ENCODE measurements at places on chromosomes 5 and 9.
A peak's percentile ranks its signal among the peaks of the same experiment; 100 is the strongest.

DNA sequence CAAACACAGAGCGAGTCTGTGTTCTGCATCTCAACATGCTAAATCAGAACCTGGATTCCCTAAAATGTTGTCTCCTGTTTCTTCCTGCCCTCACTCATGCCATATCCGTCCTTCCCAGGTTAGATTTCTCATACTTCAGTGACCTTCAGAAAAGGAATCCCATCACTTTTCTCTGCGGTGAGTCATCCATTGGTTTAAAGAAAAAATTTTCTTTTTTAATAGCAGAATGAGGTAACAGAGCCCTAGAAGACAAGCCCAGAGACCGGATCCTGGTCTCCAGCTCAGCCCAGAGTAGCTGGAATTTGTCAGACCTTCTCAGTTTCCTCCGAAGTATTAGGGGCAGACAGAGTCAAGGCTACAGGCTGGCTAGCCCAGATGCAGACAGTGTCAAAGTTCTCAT lies 143.2 kb upstream of the DMRT1 start:
- no peak for DNase-seq

DNA sequence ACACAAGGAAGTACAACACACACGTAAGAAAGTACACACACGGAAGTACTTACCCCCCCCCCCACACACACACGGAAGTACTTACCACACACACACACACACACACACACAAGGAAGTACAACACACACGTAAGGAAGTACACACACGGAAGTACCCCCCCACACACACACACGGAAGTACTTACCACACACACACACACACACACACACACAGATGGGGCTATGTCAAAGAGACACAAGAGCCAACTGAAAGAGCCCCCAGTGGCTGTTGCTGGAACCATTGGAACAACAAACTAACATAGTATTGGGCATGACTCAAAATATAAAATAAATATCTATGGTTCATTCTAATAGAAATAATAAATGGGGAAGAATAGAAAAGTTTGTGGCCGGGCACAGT lies 4.9 kb upstream of the MAPK9 start:
- no peak for DNase-seq

- no peak for DNase-seq
Measured at GRCh38 chr5:43073597-43074546, 33.8 kb upstream of the ANXA2R start.

- peak; percentile 9 for DNase-seq
Measured at GRCh38 chr9:21434202-21435014, 5.8 kb upstream of the IFNA1 start.

GRCh38 chr9:115445655-115446054 lies 327.7 kb upstream of the TNC start:
- no peak for DNase-seq

GRCh38 chr9:87180361-87180760 lies 233.1 kb upstream of the GAS1 start:
- DNase-seq, result no peak

- no peak for DNase-seq
Measured at GRCh38 chr5:43415935-43416802, 4.0 kb upstream of the CCL28 start.

- DNase-seq, result no peak
Measured at GRCh38 chr5:103519550-103519949, 43.0 kb downstream of the NUDT12 start.

- no peak for DNase-seq
Measured at GRCh38 chr9:86470326-86470725, 116.1 kb upstream of the TUT7 start.

GRCh38 chr9:132192728-132193127 lies 30.9 kb downstream of the NTNG2 start:
- no peak for DNase-seq

DNA sequence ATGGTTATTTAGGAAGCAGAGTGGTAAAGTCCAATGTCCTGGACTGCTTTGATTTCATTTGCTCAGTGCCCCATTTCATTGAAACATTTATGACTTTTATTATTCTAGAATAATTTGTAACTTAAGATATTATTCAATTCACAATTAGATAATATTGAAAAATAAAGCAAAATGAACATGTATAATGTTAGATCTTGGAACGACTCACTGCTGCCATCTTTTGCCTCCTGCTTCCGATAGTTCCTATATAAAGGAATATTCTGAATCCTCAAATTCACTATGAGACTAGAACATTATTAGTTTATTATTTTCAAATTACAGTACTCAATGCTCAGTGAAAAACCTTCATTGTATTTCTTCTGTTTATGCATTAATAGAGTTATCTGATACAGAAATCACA lies 2.3 kb upstream of the CTNND2 start:
- no peak for DNase-seq

GRCh38 chr5:78065663-78066062 lies 228.8 kb downstream of the AP3B1 start:
- no peak for DNase-seq

- DNase-seq, result no peak
Measured at GRCh38 chr9:35526087-35526801, 36.3 kb downstream of the RUSC2 start.

- no peak for DNase-seq
Measured at GRCh38 chr9:105950448-105950847, 256.1 kb downstream of the TMEM38B start.

- DNase-seq, result no peak
Measured at GRCh38 chr5:53645078-53645477, 84.6 kb downstream of the NDUFS4 start.

Measured in activated CD8-positive, alpha-beta memory T cell treated with anti-CD3 and anti-CD28 coated beads for 4 hours (primary cell).